ENCODE measurements at places on chromosomes 4 and X.

DNA sequence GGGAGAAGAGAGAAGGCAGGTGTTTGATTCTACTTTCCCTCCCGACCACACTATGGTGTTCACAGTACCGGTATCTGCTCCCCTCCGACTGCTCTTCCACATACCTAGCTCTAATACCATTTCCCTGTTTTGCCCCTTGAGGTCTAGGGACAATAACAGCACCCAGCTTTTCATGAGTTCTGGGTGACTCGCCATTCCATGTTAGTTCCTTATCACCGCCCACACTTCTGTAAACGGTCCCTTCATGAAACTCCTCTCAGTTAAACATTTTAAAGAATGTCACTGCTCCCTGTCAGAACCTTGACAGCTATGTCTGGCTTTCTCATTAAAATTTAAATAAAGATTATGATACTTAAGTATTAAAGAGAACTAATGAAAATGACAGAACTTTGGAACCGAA lies 136.7 kb downstream of the ADAMTS3 start:
- no peak for DNase-seq

GRCh38 chr4:67684839-67685531 lies 16.0 kb downstream of the UBA6 start:
- DNase-seq, result no peak

GRCh38 chr4:170497112-170497511 lies 407.4 kb upstream of the AADAT start:
- DNase-seq, result no peak

GRCh38 chrX:77595848-77596247 lies 148.7 kb downstream of the FGF16 start:
- DNase-seq, result no peak

DNA sequence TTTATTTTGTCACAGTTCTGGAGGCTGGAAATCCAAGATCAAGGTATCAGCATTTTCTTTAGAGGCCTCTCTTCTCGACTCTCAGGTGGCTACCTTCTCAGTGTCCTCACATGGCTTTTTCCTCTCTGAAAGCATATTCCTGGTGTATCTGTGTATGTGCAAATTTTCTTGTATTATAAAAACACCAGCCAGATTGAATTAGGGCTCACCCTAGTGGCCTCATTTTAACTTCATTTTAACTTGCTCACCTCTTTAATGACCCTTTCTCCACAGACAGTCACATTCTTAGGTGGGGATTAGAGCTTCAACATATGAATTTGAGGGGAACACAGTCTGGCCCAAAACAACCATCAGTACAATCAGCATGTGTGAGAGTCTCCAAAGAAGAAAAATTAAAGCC lies 542.4 kb upstream of the FAM241A start:
- no peak for DNase-seq

- no peak for DNase-seq
Measured at GRCh38 chr4:99467887-99468286, 32.7 kb upstream of the ADH7 start.

GRCh38 chr4:27270435-27270834 lies 409.8 kb downstream of the STIM2 start:
- DNase-seq, result no peak

DNA sequence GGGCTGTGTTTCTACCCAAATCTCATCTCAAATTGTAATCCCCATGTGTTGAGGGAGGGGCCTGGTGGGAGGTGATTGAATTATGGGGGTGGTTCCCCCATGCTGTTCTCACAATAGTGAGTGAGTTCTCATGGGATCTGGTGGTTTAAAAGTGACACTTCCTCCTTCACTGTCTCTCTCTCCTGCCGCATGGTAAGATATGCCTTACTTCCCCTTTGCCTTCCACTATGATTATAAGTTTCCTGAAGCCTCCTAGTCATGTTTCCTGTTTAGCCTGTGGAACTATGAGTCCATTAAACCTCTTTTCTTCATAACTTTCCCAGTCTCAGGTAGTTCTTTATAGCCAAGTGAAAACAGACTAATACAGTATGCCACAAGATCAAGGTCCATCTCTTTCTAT lies 70.0 kb upstream of the MSX1 start:
- no peak for DNase-seq

GRCh38 chrX:53241558-53241957 lies 16.6 kb upstream of the KDM5C start:
- DNase-seq, result no peak

DNA sequence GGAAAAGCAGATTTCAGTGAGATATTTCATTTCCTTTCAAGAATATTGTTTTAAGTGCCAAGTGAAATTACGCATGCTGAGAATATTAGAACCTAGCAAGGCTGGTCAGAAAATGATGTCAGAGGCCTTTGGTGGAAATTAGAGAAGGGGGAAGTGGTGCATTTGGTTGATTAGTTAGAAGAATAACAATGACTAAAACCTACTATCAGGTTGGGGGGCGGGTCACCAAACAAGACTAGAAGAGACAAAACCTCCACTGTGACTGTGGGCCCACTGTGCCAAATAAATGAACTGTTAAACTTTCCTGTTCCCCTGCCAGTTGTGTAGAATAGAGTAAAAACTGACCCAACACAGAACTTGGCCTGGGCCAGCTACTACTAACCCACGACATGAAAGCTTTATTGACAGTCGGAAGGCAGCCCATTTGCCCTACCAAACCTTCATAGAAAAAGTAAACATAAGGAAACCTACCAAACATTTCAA lies 2.9 kb downstream of the RAPGEF2 start:
- DNase-seq, result no peak

GRCh38 chrX:77779695-77780094 lies 6.3 kb downstream of the ATRX start:
- DNase-seq, result no peak

GRCh38 chrX:14698790-14699189 lies 169.5 kb downstream of the GLRA2 start:
- DNase-seq, result no peak

DNA sequence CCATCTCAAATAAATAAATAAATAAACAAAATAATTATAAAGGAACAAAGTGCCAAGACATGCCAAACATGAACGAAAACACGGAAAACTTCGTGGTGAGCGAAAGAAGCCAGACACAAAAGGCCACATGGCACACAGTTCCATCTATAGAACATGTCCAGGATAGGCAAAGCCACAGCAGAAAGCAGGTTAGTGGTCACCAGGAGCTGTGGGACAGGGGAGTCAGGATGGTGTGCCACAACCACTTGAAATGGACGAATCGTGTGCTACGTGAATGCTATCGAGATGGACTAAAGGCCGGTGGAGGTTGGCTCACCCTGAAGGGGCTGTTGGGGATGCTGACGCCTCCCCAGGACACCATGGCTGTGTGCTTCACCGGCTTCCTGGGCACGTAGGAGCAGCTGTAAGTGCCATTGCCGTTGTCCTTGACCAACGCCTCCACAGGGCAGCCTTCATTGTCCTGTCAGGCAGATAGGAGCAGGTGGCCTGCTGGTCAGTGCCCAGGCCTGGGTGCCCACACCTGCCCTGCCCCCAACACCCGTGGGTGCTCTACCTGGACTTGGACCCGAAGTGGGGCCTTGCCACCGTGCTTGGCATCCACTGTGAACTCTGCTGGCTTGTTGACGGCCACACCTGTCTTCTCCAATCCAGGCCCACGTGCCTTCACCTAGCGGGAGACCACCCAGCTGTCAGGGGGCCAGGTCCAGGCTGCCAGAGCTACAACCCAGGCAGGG lies 10.6 kb downstream of the FLNA start:
- DNase-seq, result no peak

DNA sequence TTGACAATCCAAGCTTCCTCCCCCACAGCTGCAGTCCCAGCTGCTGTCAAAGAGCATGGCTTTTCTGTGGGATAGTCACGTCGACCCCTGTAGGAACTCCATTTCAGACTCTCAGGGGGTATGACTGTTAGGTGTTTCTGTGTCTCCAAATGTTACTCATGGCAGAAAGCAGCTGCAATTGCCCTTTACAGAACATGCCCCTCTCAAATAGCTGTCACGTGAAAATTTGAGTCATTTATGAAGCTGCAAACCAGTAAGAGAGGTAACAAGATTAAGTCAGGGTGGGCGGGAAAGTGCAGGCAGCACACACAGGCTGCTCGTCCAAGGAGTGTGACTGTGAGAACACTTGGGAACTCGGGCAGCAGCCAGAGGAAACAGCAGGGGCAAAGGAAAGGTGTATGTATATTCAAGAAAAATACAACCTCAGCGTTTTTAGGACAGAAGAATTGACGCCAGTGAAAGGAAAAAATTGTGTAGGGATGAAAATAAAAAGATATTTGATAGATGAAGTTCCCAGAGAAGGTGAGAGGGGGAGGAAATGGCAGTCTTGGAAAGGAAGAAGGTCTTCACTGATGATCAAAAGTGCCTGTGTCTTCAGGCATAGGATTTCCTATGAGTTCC lies 66.5 kb upstream of the TMEM184C start:
- DNase-seq, result no peak

- no peak for DNase-seq
Measured at GRCh38 chr4:159652871-159653270, 550.0 kb downstream of the RAPGEF2 start.

DNA sequence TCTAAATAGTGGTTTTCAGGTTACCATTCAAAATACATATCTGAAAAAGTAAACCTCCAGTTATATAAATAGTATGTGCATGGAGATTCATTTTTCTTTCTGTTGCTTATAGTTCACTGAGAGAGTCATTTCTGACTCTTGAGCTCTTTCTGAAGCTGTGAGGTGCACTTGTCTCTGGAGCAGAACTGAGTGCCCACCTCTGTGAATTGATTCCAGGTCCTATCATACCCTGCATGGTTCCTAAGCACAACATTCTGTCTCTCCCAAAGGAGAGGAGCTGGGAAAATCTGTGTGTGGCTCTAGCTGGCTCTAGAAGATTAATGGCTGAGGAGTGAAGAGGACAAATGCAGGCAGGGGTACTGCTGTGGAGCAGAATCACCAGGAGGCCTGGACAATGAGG lies 161.6 kb upstream of the HCCS start:
- DNase-seq, result no peak

DNA sequence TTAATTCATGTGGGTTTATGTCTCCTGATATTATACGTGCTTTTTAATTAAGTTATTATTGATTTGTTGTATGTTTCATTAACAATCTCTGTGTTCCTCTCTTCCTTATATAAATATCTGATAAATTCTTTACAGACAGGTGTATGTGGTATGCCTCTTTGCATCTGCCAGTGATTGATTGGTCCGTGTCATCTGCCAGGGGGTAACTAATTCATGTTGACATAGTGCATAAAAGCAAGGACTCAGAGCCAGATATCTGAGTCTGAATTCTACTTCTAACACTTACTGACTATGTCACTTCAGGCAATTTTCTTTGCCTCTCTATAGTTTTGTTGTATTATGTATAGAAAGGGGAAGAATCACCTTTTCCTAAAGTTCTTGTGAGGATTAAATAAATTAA lies 5.2 kb upstream of the AMBN start:
- DNase-seq, result no peak

GRCh38 chrX:40140706-40141499 lies 43.1 kb upstream of the BCOR start:
- DNase-seq, result no peak

DNA sequence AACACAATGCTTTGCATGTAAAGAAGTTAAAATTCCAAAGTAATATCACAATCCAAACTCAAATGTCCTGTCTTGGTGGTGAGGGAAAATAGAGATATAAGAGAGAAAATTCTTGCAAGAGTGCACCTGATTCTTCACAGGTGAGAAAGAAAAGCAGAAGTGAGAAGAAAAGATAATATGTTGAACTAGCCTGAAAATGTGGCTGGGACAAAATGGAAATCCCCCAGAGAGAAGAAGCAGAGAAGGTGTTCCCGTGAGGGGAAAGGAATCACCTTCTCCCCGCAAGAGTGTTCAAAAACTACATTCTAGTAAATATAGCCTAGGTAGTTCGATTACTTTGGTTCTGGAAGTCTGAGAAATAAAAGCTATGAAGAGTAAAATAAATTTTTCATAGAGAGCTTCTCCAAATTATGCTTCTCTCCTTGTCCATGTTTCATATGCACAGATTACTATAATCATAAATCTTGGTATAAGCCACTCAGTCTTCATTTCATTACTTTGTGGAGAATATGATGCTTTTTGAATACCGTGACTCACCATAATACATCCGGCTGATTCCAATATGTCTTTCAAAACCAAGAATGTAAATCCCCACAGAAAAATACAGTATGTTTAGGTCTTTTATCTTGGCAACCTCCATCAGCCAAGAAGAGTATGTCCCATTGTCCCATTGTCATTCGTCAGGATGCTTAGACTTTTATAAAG lies 63.1 kb downstream of the COX18 start:
- no peak for DNase-seq

GRCh38 chrX:101078716-101079598 lies at the start of gene TMEM35A:
Gene TMEM35A (plus strand): TSS chrX:101078879. CDS start chrX:101079003, 124 bp downstream.
- DNase-seq, result no peak

DNA sequence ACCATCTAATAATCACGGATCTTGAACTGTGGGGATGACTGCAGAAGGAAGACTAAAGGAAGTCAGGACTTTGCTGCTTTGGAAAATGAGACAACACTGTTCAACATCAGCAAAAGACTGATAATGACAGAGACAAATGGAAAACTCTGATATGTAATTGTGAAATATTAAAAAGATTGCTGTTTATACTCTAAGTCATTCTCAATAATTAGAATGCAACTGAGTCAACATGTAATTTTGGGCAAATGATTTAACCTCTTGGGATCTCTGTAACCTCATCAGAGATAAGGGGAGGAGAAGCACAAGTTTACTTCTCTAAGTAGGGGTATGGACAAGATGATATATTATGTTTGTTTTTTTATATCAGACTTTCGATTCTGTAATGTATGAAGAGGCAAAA lies 121.9 kb downstream of the GASK1B start:
- no peak for DNase-seq

DNA sequence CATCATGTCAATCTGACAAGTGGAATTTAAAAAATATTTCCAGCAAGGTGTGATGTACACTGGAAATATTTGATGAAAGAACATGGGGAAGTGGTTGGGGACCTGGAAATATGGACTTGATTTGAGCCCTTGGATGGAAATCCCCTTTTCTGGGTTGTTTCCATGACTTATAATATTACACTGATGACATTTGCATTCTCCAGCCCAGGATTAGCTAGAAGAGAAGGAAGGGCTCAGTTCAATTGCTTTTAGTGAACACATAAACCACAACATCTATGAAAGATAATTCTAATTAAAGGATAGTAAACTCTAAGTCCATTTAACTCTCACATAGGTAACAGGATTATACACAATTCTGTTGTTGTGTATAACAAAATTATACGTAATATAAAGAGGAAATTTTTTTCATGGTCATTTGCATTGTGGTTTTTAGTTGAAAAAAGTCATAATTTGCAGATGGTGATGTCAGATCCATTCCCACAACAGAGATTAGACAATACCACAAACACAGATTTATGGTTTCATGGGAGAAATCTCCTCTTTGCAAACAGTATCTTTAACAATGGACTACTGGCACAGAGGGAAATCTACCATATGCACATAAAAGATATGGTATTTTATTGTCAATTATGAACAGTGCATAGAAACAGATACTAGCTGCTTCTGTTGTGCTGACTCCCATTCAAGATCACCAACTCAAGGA lies 126.5 kb downstream of the DKK2 start:
- DNase-seq, result no peak

DNA sequence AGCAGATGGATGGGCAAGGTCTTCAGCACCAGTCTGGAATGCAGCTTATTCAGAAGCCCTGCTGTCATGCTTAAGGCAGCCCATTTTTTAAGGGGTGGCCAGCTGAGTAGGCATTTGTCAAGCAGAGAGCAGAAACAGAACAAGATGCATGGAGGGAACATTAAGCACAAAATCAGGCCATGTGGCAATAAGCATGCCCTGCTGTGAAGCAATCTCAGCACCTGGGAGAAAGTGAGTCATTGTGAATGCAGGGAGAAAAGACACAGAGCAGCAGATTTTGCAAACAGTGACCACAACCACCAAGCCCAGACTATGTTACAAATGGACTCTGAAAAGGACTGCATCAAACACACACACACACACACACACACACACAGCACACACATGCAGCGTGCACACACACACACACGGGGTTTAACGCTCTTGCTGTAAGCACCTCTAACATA lies 94.1 kb upstream of the GALNT7 start:
- no peak for DNase-seq
